ENCODE measurements at places on chromosomes 13 and 19.

DNA sequence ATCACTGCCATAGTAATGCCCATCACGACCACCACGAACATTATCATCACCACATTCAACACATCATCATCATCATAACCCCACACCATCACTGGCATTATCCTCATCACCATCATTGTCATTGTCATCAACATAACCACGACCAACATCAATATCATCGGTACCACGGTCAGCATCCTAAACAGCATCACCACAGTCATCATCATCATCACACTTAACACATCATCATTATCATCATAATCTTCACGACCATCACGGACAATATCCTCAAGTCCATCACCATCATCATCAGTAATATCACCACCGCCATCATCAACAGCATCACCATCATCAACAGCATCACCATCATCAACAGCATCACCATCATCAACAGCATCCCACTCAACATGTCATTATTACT, 70.3 kb downstream of the MBD3L1 start:
- no peak for DNase-seq

DNA sequence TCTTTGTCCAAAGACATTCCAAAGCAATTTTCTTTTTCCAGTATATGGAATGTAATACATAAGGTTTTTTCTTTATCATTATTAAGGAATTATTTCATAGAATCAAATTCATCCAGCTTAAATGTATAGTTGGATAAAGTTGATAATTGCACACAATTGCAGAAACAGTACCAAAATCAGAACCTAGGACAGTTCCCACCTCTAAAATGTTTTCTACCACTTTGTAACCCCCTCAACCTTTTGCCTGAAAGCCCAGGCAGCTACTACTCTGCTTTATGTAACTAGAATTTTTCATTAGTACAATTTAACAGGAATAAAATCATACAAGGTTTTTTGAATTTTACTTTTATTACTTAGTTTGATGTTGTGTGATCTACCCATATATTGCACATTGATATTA, 98.0 kb downstream of the PRR20E start:
- DNase-seq = no peak

DNA sequence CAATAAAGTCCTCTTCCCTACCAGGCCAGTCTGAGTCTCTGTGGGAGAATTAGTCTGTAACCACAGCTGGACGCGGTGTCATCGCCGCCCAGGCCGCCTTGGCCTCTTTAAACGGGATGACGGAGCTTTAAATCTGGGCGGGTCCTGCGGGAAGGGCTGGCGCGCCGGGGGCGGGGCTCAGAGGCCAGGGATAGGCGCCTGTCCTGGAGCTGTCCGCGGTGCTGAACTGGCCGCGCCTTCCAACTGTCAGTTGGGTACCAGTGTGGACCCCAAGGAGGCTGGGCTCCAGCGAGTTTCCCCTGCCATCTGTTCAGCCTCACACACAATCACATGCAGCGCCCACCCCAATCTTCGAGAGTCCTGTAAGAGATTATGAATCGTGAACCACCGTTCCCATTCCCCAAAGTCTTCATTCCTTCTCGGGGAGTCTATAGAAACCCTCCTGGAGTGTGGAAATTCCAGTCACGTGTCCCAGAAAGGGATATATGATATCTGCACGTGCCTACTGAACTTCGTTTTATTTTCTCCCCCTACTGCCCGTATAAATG, 11.5 kb downstream of the APLP1 start:
- peak; percentile 80 for DNase-seq

DNA sequence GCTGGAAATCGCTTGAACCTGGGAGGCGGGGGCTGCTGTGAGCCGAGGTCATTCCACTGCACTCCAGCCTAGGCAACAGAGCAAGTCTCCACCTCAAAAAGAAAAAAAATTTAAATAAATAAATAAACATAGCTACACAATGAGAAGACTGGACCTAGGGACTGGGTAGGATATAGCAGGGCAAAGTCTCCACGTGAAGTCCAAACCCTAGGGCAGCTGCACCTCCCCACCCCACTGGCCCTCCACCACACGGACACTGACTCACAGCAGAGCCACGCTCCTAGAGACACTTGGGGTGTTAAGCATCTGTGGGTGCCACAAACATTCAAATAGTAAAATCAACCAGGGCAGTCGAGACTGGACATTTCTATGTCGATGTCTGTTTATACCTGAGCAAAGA, 7.1 kb downstream of the LATS2 start:
- no peak for DNase-seq

DNA sequence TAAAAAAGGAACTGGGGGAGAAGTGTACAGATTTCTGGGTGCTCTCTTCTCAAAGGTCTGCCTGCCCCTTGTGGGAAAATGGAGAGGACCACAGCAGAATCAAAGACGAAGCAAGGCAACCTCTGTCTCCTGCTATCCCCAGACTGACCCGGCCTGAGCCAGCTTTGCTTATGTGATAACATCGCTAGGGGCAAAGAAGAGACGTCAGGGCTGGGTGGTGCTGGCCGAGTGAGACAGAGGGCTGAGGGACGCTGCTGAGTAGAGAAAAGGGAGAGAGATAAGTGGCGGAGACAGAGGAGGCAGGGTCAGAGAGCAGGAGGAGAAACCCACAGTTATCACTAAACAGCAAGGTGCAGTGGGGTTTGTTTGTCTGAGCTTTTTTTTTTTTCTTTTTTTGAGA, 4.6 kb upstream of the MUC16 start:
- no peak for DNase-seq

DNA sequence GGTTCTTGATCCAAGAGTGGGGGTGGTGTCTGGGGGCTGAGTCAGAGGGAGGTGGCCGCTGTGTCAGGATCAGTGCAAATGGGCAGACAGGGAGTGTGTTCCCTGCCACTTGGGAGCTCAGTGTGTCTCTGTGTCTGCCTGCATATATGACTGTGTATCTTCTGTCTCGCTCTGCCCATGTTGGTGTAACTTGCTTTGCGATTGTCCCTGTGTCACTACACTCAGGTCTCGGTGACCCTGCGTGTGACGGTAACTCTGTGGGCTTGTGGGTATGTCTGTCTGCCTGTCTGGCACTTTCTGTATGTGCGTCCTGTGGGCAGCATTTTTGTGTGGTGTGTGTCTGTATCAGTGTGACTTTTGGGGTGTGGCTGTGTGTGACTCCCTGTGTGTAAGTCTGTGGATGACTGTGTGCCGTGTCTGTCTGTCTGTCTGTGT, 8.2 kb upstream of the ERFL start:
- DNase-seq = no peak

DNA sequence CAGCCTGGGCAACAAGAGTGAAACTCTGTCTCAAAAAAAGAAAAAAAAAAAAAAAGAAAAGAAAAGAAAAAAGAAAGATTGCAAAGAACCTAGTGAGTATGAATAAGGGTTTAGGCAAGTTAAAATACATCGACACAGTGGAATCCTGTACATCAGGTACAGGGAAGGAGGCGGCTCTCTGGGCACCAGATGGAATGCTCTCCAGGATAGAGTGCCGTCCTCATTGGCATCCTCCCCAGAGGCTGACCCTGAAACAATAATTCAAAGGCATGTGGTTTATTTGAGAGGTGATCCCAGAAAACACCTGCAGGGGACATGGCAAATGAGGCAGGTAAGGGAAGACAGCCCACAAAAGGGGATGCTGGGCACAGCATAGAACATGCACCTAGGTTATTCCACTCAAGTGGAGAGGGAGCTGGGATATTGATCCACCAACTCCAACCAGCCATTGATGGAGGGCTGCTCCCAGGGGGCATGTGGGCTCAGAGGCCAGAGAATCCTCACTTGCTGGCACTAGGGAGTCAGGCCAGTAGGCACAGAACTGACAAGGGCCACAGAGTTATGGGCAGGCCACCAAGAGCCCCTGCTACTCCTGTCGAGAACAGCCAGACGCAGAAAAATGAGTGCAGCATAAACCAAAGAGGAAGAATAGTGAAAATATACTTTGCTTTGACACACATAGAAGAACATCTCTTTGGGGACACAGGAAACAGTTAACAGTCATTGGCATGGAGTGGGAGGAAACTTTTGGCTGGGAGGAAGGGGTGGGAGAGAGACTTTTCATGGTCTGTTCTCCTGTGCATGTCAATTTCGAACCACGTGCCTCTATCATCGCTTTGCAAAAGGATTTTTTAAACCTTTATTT, 4.2 kb downstream of the TSPAN16 start:
- no peak for DNase-seq

- no peak for DNase-seq
These were observed at the start of the genes PRDX2 and THSD8 for GRCh38 chr19:12801466-12802266. TSS of gene PRDX2 (minus strand) at chr19:12801800. CDS start at chr19:12801261, 539 bp downstream. TSS of gene THSD8 (plus strand) at chr19:12802069. CDS start at chr19:12802072, 3 bp downstream.

DNA sequence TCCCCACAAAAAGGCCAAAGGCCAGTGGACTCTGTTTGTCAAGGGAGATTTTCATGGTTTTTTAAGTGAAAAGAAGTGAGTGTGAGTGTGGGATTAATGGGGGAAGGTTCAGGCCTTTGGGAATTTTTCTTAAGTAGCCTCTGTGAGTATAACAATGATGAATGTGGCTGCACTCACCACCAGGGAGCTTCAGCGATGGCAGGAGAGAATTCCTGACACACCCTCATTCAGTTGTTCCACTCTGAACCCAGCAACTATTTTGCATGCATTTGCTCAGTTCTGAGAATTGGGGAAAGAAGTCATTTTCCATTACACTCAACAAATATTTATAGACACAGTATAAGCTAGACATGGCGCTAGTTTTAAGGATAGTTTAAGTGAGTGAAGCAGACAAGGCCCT, 117.9 kb downstream of the CCNA1 start:
- no peak for DNase-seq

- no peak for DNase-seq
These were observed 30.5 kb downstream of the TNFSF14 start for GRCh38 chr19:6639439-6639838.

DNA sequence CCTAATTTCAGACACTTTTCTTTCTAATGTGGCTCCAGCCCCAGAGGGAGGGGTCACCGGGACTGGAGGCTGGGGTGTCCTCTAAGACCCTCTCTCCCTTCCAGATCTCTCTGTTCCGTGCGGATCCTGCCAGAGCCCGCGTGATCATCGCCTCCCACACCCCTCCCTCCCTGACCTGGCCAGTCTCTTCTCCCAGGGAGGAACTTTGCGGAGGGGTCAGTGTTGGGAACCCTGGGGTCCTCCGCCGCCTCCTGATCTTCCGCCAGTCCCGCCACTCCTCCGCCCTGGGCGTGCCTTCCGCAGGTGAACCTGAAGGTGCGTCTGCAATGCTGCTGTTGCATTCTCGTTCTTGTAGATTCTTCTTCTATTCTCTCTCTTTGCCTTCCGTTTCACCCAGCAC, 9.1 kb downstream of the SOX21 start:
- DNase-seq = no peak

DNA sequence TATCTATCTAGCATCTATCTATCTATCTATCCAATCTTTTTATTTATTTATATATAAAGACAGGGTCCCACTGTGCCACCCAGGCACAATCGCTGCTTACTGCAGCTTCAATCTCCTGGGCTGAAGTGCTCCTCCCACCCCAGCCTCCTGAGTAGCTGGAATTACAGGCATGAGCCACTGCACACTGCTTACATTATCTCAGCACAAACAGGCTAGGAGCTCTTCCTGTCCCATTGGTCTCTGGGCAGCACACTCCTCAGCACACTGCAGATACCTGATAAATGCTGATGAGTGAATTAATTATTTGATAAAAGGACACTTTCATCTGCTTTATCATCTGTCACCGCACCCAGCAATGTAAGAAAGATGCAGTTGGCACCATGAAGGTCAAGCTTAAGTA, 16.1 kb downstream of the ZNF562 start:
- no peak for DNase-seq

GRCh38 chr19:13425151-13425550, 81.1 kb downstream of the CACNA1A start:
- DNase-seq = no peak

- no peak for DNase-seq
These were observed 10.0 kb downstream of the KLC3 start for GRCh38 chr19:45350477-45351058.

- DNase-seq = no peak
These were observed 27.3 kb downstream of the PIP5K1C start for GRCh38 chr19:3672993-3673392.

DNA sequence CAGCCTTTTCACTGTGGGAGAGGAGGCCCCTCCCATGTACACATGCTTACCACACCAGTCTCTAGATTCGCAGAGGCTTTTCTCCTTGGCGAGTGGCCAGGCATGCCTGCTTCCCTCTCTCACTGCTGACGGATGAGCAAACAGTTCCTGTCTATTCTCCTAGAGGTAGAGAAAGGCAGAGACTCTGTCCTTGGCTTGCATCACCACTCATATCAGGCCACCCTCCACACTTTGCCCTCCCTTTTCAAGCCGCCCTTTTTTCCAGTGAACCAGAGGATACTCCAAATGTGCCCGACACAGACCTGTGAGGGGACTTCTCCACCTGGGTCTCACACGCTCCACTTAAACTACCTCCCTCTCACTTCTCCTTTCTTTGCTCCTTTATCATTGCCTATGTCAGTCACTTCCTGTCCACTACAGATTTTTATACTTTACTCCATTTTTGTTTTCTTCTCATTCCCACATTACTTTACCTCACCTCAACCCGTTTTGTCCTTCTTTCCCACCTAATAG, 284.6 kb downstream of the DNAJC15 start:
- DNase-seq = no peak

GRCh38 chr19:34124828-34125227, 47.5 kb upstream of the LSM14A start:
- no peak for DNase-seq

GRCh38 chr19:57560049-57560491, 407 bp upstream of the ZNF550 start:
- DNase-seq = no peak

DNA sequence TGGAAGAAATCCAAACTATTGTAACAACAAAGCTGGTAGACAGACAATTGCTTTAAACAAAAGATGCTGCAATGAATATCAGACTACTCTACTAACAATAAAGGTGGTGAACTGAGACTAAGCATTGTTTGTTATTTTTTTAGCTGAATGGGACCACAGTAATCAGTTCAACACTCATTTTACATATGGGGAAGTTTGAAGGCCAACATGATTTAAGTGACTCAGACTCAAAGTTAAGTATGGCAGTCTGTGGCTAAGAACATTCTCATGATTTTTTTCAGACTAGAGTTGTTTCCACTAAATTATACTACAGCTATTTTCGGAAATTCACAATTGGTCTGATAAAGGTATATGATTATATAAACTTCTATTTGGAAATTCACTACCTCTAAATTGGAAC, 10.4 kb downstream of the EXOSC8 start:
- no peak for DNase-seq

- DNase-seq = no peak
These were observed 487.2 kb upstream of the GPC6 start for GRCh38 chr13:92739306-92739818.

DNA sequence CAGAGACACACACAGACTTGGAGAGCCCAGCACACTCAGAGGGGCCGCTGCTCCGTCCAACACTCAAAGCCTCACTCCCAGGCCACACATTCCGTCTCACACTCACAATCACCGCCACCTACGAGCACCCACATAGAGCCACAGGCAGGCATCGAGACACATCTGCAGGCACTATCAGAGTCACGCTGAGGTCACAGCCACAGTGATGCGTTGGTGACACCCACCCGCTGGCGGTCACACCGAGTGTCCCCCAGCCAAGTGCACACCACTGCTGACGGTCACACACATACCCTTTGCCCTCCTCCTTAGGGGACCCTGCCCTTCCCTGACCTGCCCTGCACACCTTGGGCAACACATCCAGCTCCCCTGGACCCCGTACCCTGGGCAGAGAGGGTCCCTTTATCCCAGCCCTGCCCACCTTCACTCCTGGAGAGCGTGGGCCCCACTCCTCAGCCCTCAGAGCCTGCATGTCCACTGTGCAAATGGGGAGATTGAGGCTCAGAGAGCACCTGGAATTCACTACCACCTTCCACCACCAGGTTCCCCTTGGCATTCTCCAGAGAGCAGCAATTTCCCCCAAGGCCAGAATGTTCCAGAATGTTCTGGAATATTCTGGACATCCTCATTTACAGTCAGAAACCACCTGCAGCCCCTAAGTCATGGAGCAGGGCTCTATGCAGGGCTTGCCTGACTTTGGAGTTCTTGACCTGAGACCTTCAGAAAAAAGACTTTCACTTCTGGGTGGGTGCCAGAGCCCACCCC, 5.4 kb downstream of the FUT5 start:
- no peak for DNase-seq
